Activated CD4-positive, alpha-beta T cell treated with anti-CD3 and anti-CD28 coated beads for 36 hours (primary cell): ENCODE measurements at places on chromosomes 3 and 15.

DNA sequence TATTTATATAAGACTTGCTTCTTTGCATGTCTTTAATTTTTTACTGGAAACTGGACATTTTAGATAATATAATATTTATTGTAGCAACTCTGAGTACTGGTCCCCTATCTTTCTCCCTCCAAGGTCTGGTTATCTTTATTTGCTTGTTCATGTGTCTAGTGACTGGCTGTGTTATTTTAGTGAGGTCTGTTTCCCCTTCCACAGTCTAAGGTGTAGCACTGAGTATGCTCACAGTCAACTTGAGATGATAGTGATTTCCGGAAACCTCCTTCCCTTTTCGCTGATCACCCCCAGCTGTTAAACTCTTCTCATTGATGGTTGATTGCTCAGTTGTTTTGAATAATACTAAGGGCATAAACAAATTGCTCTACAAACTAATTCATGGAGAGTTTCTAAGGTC is 37.0 kb downstream of the PCNP start:
- DNase-seq = no peak

- DNase-seq = no peak
These were observed 1.8 kb upstream of the AP2M1 start for GRCh38 chr3:184172681-184173373.

GRCh38 chr3:79018671-79019136 is 749.1 kb downstream of the ROBO1 start:
- peak; percentile 45 for DNase-seq

- DNase-seq = no peak
These were observed 16.4 kb downstream of the FBXO22 start for GRCh38 chr15:75920079-75920478.

DNA sequence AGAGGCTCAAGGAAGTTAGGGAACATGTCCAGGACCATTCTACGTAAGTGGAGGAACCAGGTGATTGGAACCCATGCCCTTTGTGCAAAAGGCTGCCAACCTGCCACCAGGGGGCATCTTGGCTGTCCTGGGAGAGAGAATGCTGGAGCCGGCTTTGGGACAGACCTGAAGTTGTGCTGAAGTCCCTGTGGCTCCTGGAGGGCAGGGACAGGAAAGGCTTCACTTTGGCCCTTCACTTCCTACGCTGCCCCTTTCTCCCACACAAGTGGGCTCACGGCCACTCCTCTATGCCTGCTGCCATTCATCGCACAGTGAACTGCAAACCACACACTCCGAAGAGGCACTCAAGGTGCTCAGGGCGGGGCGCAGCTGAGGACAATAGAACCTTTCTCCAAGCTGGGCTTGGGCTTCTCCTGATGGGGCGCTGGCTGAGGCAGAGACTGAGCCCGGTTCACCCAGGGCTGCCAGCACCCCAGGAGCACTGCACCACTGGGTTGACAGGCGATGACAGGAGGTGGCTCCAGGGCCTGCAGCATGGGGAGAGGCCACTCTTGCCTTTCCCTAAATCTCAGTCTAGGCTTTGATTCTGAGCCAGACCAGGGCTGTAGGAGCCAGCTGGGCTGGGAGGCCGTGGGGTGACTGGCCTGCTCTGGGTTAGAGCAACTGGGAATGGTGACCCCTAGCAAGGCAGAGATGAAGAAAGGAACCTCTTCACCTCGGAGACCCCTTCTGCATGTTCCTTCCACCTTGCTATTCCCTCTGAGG is 8.4 kb downstream of the SHF start:
- DNase-seq = peak; percentile 68

DNA sequence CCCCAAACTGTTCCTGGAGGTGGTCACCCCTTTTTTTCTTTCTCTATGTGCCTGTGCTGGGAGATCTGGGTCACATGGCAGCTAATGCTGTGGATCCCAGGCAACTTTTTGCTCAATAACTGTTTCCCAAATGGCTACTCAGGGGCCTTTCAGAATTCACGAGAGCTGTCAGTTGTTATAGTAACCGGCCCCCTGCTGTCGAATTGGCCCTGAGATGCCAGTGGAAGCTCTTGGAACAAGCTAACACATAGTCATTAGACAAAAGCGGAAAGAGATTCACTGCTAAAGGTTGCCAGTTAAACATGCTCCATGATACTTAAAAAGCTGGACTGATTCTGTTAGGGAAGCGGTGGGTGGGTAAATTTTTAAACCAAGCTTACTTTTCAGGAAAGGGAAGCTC is 144.1 kb downstream of the FEZF2 start:
- no peak for DNase-seq

DNA sequence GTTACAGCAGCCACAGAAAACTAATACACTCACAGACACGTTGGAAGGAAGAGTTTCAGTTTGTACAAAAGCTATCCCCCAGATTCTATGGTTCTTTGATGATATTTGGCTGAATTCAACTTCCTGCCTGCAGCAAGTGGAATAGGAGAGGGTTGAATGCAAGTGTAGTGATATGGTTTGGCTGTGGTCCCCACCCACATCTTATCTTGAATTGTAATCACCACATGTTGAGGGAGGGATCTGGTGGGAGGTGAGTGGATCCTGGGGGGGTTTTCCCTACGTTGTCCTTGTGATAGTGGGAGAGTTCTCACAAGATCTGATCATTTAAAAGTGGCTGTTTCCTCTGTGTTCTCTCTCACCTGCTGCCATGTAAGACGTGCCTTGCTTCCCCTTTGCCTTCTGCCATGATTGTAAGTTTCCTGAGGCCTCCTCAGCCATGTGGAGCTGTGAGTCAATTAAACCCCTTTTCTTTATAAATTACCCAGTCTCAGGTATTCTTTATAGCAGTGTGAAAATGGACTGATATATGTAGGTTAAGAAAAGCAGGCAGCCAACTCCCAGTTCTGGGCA is 29.8 kb downstream of the NMNAT3 start:
- no peak for DNase-seq

DNA sequence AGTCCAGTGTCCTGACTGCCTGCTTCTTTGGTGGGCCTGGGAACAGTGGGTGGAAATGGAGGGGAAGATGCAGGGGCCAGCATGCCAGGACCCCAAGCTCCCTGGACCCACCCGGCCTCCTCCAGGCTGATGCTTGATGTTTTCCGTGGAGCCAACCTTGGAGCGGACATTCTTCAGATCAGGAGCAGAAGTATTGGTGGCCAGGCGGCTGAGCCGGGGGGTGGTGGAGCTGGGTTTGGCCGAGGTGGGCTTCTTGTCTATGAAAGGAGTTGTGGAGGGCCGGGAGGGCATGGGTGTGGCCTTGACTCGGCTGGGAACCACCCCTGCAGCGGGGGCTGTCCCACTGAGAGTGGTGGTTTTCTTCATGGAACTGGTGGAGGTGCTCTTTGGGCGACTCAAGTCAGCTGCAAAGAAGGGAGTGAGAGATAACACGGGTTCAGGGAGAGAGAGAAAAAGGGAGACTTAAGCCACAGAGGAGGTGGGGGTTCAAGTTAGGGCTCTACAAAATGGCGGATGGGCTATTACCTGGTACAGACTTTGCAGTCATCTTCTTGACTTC is 67.8 kb downstream of the DHX30 start:
- no peak for DNase-seq

DNA sequence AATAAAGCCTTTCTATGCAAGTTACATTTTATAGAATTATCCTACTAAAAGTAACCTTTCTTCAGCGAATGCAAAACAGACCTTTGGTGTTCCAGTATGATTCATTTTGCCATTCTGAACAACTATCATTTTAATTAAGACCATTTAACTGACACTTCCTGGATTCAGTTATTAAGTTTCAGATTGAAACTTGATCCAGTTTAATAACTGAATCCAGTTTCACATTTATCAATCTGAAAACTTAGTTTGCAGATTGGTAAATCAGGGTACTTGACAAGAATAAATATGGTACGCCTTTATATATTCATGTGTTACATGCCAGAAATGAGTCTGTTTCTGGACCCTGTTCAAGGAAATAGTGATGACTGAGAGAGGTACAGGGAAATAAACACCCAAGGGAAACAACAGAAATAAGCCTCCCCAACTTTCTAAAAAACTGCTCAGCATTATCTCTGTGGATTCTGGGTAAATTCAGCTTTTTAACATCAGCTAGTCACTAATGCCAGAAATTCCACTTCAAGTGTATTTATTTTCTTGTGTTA is 23.3 kb upstream of the NFKBIZ start:
- no peak for DNase-seq

GRCh38 chr3:140128217-140128616 is 193.2 kb downstream of the CLSTN2 start:
- no peak for DNase-seq

GRCh38 chr3:195889870-195890295 is 18.5 kb downstream of the TNK2 start:
- DNase-seq = no peak

- peak; percentile 47 for DNase-seq
These were observed 22.9 kb upstream of the ZBED2 start for GRCh38 chr3:111617912-111618601.

GRCh38 chr3:31911643-31912042 is 69.4 kb downstream of the OSBPL10 start:
- no peak for DNase-seq

DNA sequence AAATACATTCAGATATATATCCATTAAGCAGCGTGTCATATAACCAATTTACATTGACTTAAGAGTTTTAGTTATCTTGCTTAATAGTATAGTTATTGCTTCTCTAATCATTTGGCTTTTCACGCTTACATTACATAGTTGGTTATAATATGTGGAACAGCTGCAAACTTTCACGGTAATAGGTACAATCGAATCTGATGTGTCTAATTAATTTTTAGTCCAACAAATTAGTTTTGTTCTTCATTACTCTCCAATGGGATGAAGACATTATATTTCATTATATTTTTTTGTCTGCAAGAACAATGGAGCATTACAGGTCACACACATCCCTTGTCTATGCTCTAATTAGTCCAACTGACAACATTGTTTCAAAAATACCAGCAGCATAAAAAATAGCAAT is 546.3 kb downstream of the ROBO2 start:
- no peak for DNase-seq

GRCh38 chr3:57133157-57133556 is 32.0 kb downstream of the IL17RD start:
- DNase-seq = no peak

DNA sequence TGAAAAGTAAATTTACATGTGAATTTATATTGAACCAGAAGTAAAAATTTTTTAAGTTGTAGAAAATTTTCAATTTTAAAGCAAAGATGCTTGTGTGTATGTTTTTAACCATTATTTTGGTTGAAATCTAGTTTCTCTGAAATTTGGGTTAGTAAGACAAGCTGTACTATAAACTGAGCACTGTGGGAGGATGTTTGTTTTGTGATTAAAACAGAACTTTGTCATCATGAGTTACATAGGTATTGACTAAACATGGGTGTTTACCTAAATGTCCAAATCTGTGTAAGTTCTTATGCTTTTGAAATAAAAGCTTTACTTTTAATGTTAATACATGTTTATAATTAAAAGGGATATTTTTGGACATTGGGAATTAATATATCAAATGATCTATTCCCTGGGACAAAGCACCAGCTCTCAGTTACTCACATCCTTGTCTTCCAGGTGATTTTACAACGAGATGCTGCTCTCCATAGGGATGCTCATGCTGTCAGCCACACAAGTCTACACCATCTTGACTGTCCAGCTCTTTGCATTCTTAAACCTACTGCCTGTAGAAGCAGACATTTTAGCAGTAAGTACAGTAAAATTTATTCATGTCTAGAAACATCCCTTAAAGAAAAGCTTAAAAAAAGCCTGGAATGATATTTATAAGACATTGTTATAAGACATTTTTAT is 32.7 kb downstream of the RNF13 start:
- DNase-seq = no peak

DNA sequence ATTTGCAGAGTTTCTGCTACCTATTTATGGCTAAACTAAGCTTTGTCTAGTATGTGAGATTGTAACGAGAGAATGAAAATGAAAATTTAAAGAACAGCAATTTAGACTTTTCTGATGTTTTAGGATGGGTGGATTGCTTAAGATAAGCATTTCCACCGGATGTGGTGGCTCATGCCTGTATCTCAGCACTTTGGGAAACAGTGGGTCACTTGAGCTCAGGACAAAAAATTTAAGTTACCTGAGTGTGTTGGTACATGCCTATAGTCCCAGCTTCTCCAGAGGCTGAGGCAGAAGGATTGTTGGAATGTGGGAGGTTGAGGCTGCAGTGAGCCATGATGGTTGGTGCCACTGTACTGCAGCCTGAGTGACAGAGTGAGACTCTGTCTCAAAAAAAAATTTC is 3.3 kb downstream of the PPP4R2 start:
- DNase-seq = peak; percentile 38

DNA sequence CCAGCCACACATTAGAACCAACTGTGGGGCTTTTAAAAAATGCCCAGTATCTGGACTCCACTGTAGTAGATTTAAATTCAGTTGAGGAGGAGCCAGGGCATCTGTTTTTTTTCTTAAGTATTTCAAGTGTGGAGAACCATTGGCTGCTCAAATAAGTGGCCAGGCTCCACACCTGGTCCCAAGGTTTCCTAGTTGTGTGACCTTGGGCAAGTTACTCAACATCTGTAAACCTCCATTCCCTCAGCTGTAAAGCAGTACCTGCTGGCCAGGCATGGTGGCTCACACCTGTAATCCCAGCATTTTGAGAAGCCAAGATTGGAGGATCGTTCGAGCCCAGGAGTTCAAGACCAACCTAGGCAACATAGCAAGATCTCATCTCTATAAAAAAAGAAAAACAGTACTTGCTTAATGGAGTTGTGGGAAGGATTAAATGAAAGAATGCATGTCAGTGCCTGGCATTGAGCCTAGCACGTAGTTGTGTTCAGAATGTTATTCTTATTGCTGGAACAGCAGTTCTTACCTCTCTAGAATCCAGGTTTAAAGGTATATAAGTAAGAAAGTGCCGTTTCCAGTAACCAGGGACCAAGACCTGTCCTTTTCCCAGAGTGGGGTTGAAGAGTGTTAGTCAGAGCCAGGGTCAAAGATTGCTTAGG is 2.0 kb downstream of the PPP1R14D start:
- DNase-seq = no peak

- no peak for DNase-seq
These were observed 22.4 kb upstream of the GOLGA6L10 start for GRCh38 chr15:82371656-82372055.

- DNase-seq = no peak
These were observed 30.8 kb downstream of the ST3GAL6 start for GRCh38 chr3:98793971-98794370.

DNA sequence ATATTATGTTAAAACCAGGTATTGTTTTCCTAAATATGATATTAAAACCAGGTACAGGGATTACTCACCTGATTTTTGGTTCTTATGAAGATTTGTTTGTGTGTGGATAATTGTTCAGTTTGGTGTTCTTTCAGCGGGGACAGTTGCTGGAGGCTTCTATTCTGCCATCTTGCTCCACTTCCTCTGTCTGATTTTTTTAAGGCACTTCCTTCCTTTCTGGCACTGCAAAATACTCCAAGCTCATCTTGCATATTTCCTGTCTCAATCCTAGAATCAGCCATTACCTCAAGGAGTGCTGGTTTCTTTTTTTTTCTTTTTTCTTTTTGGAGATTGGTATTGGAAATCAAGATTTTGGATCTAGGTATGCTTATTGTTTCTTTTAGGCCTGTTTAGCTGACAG is 229.9 kb downstream of the SV2B start:
- no peak for DNase-seq
